Head of caudate nucleus (tissue), 42 donors: ENCODE measurements at places on chromosomes 1 and 21.
A peak's percentile ranks its signal among the peaks of the same experiment; 100 is the strongest.

- peak; percentile 49 for DNase-seq
These were observed 26.6 kb upstream of the RGS13 start for GRCh38 chr1:192609110-192610079.

- DNase-seq: no peak
These were observed 583.4 kb upstream of the ADAMTS5 start for GRCh38 chr21:27550287-27550686.

DNA sequence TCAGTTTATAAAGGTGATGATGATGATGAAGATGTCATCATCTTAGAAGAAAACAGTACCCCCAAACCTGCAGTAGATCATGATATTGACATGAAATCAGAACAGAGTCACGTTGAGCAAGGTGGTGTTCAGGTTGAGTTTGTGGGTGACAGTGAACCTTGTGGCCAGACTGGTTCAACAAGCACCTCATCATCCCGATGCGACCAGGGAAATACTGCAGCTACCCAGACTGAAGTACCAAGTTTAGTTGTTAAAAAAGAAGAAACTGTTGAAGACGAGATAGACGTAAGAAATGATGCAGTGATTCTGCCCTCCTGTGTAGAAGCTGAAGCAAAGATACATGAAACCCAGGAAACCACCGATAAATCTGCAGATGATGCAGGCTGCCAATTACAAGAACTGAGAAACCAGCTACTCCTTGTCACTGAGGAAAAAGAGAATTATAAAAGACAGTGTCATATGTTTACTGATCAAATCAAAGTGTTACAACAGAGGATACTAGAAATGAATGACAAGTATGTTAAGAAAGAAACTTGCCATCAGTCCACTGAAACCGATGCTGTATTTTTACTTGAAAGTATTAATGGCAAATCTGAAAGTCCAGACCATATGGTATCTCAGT, 16.0 kb upstream of the CHAF1B start:
- no peak for DNase-seq

DNA sequence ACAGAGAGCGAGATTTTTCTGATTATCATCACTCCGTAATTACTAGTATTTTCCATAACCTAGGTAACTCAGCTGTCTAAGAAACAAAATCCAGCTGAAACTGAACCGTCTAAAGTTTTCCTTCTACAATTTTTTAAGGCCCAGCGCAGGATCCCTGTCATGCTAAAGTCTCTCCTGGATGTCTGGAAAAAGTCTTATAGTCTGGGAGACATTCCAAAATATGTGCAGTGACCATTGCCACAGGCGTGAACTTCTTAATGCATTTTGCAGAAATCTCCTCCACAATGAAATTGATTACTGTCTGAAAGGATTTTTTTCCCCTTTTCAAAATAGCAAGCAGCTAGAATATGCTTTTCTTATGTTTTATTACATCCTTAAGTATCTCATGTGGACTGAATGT, 209.3 kb upstream of the C1orf105 start:
- no peak for DNase-seq

GRCh38 chr1:178961868-178962267, 63.8 kb upstream of the FAM20B start:
- no peak for DNase-seq

GRCh38 chr1:53719469-53719868, 19.5 kb downstream of the GLIS1 start:
- DNase-seq: no peak

DNA sequence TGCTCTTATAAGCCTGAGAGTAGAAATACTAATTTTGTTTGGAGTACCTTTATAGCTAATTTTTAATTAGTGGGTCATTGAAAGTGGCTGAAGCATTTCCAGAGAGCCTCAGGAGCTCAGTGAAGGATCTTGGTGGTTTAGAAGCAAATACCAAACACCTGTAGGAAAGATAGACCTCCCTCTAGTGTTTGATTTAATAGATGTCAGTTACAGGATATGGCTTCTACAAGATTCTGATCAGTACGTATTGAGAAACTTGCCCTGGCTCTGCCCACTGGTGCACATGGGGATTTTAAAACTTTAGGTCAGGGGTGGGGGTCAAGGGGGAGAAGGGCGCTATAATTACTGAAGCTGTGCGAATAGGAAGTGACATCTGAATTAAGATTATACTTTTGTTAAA, 122.2 kb downstream of the POU2F1 start:
- DNase-seq: no peak

- DNase-seq: no peak
These were observed 12.8 kb downstream of the CADM3 start for GRCh38 chr1:159184201-159184600.

- no peak for DNase-seq
These were observed 153.3 kb downstream of the PTPRU start for GRCh38 chr1:29389533-29390041.

DNA sequence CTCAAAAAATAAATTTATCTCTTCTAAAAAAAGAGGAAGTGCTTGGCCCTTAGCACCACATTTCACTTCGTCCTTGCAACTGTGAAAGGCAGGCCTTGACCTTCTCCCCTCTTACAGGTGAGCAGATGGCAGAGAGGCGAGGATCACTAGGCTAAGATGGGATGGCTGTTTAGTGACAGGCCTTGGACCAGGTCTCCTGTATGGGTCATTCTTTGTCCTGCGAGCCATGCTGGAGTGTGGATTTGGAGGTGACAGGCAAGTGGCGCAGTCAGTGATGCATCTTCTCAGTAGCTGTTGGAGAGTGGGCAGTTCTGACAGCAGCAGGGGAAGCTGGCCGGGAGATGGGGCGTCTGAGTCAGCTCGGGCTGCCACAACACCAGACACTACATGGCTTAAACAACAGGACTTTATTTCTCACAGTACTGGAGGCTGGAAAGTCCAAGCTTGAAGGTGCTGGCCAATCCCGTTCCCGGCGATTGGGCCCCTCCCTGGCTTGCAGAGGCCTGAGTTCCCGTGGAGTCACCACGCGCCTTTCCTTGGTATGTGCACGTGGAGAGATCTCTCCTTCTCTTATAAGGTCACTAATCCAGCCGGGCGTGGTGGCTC, 16.5 kb downstream of the SLC27A3 start:
- no peak for DNase-seq

DNA sequence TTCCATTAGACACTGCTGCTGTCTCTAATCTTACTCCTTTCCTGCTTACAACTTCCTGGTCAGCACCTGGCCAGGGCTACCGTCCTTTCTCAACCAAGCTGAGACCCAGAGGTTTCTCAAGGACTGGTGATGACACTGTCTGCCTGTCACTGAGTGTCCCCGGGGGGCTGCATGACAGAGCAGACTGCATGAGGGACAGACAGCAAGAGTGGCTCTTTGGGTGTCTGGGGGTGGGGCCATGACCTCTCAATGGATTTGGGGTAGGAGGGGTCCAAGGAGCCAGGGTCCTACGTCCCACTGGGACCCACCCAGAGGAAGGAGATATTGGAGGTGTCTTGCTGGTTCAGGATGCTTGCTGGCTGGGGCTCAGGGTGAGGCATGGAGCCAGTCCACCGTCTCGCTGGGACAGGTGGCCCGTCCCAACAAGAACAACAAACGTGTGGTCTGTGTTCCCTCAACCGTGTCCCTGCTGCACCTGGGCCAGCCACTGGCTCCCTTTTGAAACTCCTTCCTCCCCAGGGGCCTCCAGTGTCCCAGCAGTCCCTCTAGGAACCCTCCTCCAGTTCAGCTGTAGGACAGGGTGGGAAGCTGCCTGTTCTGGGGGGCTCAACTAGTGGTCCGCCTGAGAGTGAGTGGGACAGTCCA, 344.6 kb upstream of the AJAP1 start:
- DNase-seq: no peak
